ENCODE measurements at places on chromosomes 5 and 9. TPM values are rescaled to one million over a fixed set of nuclear protein-coding genes. Genes with fewer than 3 reads are reported as not detected.
A peak's percentile ranks its signal among the peaks of the same experiment; 100 is the strongest.

The CER1 gene
- not detected for total RNA-seq

DNA sequence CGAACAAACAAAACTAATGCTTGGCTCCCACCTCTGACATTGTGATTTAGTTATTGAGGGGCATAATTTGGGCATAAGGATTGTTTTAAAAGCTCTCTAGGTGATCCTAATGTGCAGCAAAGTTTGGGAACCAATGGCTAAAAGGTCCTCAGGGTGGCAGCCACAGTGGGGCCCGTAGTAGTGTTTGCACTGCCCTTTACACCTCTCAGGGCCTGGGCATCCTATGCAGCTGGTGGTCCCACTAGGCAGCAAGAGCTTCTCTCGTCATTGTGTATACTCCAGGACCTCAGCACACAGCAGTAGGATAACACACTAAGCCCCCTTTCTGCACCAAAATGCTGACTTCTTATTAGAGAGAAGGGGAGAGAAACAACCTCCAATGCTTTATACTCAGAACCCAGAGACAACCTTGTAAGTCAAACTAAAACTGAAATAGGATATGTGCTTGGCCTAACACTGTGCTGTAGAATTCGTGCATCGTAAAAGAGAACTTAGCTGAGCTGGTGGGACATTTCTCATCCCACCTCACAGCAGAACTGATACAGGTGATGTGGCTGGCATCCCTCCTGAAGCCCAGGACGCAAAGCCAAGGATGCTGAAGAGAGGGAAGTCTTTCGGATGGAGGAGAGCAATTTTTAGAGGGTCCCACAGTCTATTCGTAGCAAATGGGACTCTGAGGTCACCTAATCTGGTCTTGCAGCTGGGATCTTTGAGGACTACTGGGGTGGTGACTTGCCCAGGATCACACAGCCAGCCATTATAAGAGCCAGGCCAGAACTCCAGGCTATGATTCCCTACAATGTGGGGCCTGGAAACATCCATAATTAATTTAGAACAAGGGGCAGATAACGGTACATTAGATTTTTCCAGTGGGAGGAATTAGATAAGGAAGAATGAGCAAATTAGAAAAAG is 1.2 kb downstream of the GLRX start:
- peak overlapping the region; percentile 86 for H3K27ac ChIP-seq
- H3K36me3 ChIP-seq: no peaks in the 10 kb centered on the region
- no peaks in the 10 kb centered on the region for H3K27me3 ChIP-seq
- no peak for DNase-seq

DNA sequence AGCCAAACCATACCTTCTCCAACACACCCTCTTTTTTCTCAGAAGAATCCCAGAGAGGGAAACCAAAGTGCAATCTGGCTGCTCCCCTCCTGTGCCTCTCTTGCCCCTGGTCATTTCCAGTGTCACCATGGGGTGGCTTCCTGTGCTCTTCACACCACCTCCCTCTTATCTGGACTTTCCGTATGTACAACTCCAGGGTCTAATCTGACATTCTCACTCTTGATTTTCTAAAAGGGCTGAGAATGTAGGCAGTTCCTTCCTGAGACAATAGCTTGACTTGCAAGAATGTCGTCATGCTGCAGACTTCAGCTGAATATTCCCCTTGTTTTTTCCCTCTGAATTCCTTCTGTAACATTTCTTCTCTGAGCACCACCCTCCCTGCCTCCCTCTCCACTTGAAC is 110.2 kb downstream of the FBXL7 start:
- DNase-seq: no peak
- H3K27me3 ChIP-seq: no peaks in the 10 kb centered on the region
- no peak overlapping the region for H3K4me3 ChIP-seq
- H3K27ac ChIP-seq: no peak overlapping the region

The EFNA5 gene
- 0.36 TPM for total RNA-seq

GRCh38 chr9:117587263-117587662 is 116.9 kb upstream of the TLR4 start:
- DNase-seq: no peak
- H3K4me1 ChIP-seq: no peaks in the 10 kb centered on the region
- no peaks in the 10 kb centered on the region for H3K27me3 ChIP-seq
- H3K4me3 ChIP-seq: no peak overlapping the region

DNA sequence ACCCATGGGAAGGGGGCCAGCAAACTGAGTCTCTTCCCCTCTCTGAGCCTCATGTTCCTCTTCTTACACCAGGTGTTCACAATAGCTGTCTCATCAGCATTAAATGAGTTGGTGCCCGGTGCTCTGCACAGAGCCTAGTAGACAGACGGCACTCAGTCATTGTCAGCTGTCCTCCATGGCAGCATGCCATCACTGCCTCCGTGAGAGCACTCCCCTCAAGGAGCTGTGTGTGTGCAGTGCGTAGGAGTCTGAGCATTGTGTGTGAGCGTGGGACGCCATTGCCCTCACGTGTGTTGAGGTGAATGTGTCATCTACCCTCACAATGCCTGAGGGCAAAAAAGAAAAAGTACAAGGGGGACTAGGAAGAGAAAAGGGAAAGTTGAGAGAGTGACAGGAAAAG is 536.5 kb downstream of the CDK5RAP2 start:
- no peak for DNase-seq
- H3K36me3 ChIP-seq: no peaks in the 10 kb centered on the region
- no peaks in the 10 kb centered on the region for H3K4me1 ChIP-seq
- no peaks in the 10 kb centered on the region for H3K27me3 ChIP-seq
- H3K4me3 ChIP-seq: no peak overlapping the region

The BTNL3 gene
- not detected for total RNA-seq

DNA sequence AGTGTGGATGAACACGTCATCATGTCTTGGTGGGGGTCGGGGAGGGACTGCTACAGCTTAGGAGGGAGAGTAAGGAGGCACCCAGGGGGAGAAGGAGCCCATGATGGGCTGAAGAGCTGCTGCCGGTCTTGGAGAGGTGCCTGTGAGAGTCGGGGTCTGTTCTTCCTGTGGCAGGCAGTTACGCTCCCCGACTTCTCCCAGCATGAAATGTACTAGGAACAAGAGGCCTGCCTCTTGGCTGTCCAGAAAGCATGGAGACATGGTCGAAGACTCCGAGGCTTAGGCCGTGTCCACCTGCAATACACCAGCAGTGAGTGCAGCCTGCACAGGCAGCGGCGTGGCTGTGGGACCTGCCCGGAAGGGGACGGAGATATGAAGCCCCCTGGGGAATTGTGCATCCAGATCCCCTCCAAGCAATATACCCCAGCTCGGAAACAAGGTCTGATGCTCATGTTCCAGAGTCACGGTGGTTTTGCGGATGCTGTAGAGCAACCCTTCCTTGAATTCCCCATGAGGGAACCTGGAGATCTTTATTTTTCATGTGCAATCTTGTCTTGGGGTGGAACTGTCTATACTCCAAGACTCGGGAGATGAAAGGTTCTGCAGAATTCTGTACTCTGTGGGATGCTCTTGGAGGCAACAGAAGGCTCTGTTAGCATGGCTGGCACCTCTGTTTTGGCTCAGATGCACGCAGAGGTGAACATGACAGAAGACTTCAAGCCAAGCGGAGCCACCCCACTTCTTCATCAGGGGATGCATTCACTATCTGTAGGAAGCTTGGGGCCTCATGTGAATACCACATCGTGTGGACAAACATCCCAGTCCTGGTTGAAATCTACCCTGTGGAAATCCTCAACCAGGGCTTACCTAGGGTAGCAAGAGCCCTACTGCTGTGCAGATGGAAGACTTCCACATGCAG is 374.9 kb upstream of the IRX4 start:
- H3K4me3 ChIP-seq: no peak overlapping the region
- H3K36me3 ChIP-seq: no peaks in the 10 kb centered on the region
- H3K27ac ChIP-seq: no peak overlapping the region
- no peaks in the 10 kb centered on the region for H3K4me1 ChIP-seq
- DNase-seq: no peak

- H3K4me1 ChIP-seq: no peaks in the 10 kb centered on the region
- DNase-seq: no peak
- peaks cover 25% of the 10 kb centered on the region for H3K27me3 ChIP-seq
- H3K4me3 ChIP-seq: no peak overlapping the region
- H3K27ac ChIP-seq: no peak overlapping the region
Observed at GRCh38 chr9:91835632-91836031, 114.4 kb downstream of the ROR2 start.

DNA sequence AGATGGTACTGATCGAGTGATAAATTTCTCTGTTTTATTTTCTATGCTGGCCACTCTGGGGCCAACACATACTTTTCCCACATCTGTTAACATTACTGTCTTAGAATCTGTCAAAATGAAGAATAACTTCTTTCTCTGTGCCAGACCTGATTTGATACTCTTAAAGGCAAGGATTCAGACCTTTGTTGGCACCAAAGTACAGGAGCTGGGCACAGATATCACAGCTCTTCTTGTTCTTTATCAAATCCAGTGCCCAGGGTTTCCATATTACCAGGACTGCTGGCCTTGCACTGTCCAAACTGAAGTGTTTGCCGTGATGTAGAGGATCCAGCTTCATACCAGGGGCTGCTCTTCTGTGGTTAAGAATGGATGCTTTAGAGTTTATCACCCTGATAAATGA is 20.9 kb downstream of the ZNF474 start:
- H3K4me3 ChIP-seq: no peak overlapping the region
- H3K4me1 ChIP-seq: peaks cover 2% of the 10 kb centered on the region
- no peak for DNase-seq
- no peak overlapping the region for H3K27ac ChIP-seq

- no peak overlapping the region for H3K27ac ChIP-seq
- DNase-seq: no peak
- H3K36me3 ChIP-seq: no peaks in the 10 kb centered on the region
- peaks cover 12% of the 10 kb centered on the region for H3K27me3 ChIP-seq
- H3K4me3 ChIP-seq: no peak overlapping the region
Observed at GRCh38 chr5:135194573-135195269, 160.7 kb upstream of the PITX1 start.

DNA sequence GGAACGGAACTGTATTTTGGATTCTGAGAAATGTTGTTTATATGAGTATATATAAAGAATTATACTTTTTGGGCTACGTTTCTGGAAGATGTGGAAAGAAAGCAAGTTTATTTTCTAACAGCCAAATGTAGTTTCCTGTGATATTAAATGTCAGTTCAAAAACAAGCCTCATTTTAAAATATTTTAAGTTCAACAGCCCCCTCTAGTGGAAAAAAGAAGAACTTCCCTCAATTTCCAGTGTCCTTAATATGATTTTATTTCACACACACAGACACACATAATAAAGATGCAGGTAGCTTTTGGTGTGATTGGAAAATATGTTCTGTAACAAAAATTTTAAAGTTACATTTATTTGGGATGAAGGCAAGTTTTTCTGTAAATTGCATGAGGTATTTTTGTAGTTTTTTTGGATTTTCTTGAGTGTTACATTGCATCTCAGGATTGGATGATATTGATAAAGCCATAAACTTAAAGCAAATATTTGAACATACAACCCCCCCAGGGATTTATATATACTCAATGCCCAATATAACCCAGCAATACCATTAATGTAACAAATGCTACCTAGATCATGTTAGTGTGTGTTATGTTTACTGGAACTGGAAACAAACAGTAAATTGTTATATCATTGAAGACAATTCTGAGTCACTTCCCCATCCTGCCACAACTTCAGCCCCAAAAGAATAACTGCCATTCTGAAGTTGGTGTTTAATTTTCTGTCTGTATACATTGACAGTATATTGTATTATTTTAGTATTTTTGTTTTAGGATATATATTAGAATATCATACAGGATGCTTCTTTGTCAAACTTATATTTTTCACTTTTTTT is 54.0 kb downstream of the CCDC171 start:
- no peaks in the 10 kb centered on the region for H3K27me3 ChIP-seq
- H3K4me1 ChIP-seq: no peaks in the 10 kb centered on the region
- no peak overlapping the region for H3K4me3 ChIP-seq
- no peaks in the 10 kb centered on the region for H3K36me3 ChIP-seq

The RFESD gene
- total RNA-seq: 4.2 TPM

DNA sequence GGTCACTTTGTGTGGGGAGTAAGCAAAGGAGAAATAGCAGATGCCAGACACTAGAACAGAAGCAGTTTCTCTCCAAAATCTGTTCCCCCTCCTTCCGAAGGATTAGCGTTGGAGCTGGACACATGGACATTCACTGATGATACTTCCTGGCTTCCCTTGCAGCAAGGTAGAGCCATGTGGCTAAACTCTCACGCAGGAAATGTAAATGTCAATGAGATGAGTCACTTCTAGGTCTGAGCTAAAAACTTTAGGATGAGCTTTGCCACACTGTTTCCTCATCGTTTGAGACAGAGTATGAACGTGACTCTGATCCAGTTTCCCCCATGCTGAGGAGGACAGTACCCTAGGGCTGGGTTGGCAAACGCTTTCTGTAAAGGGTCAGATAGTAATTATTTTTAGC is 5.1 kb downstream of the BHMT2 start:
- H3K36me3 ChIP-seq: no peaks in the 10 kb centered on the region
- no peak for DNase-seq
- H3K27ac ChIP-seq: no peak overlapping the region
- peaks cover 13% of the 10 kb centered on the region for H3K27me3 ChIP-seq
- H3K4me1 ChIP-seq: no peaks in the 10 kb centered on the region
- H3K4me3 ChIP-seq: no peak overlapping the region

GRCh38 chr5:94746731-94747124 is 128.3 kb downstream of the SLF1 start:
- no peak for DNase-seq
- no peaks in the 10 kb centered on the region for H3K4me1 ChIP-seq
- H3K36me3 ChIP-seq: no peaks in the 10 kb centered on the region
- no peak overlapping the region for H3K27ac ChIP-seq
- no peak overlapping the region for H3K4me3 ChIP-seq
- peaks cover 11% of the 10 kb centered on the region for H3K27me3 ChIP-seq

GRCh38 chr5:107169867-107170266 is 500.9 kb downstream of the EFNA5 start:
- no peaks in the 10 kb centered on the region for H3K36me3 ChIP-seq
- no peak overlapping the region for H3K27ac ChIP-seq
- DNase-seq: no peak

- DNase-seq: no peak
- H3K4me3 ChIP-seq: no peak overlapping the region
- H3K27me3 ChIP-seq: no peaks in the 10 kb centered on the region
- H3K27ac ChIP-seq: no peak overlapping the region
Observed at GRCh38 chr9:752681-753200, 88.8 kb upstream of the DMRT1 start.

- no peak overlapping the region for H3K4me3 ChIP-seq
- no peaks in the 10 kb centered on the region for H3K36me3 ChIP-seq
- DNase-seq: no peak
- H3K27me3 ChIP-seq: peaks cover 3% of the 10 kb centered on the region
Observed at GRCh38 chr5:135465391-135466122, 13.4 kb upstream of the TIFAB start.

DNA sequence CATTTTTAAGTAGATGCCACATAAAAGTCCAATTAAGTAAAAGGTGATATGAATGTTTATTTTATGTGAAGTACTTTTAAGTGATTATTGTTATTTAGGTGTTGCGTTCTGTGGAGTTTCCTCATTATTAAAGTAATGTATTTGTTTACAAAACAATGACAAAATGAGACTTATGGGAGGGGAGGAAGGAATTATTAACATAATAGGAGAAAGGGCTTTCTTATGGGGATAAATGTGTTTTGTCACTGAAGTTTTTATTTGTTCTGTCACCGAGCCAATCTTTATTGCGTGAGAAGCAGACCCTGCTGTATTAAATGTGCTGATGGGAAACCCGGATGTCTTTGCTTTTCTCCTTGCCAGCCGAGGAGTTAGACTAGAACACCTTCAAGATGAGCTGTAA is 44.5 kb downstream of the TRIO start:
- H3K36me3 ChIP-seq: no peaks in the 10 kb centered on the region
- no peaks in the 10 kb centered on the region for H3K27me3 ChIP-seq
- DNase-seq: no peak
